M059J (cell line): ENCODE measurements at places on chromosomes 1 and 21.

DNA sequence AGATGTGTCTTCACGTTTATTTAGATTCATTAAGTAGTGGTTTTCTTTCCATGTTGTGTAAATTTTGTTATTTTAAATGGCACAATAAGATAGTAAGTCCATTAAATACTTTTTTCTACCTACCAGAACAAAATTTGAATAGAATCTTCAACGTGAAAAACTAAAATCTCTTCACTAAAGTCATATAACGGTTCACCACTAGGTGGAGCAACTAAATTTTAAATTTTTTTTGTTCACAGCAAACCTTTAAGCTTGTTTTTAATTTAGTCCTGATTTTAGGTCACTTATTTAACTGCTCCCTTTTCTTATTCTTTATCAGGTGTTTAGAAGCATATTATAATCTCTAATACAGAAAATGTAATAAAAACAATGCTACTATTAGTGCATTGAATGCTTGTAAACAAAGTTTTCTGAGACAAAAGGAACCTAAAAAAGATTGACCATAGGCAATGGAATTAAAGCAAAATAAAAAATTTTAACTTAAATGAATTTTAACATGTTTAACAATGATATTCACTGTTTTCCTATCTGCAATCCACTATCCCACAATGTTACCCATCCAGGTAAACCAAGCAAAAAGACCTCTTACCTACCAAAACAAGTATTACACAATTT is 28.3 kb upstream of the PKN2 start:
- DNase-seq: peak; percentile 45

- no peak for DNase-seq
These were observed 1038.9 kb downstream of the BRINP3 start for GRCh38 chr1:189438808-189439207.

DNA sequence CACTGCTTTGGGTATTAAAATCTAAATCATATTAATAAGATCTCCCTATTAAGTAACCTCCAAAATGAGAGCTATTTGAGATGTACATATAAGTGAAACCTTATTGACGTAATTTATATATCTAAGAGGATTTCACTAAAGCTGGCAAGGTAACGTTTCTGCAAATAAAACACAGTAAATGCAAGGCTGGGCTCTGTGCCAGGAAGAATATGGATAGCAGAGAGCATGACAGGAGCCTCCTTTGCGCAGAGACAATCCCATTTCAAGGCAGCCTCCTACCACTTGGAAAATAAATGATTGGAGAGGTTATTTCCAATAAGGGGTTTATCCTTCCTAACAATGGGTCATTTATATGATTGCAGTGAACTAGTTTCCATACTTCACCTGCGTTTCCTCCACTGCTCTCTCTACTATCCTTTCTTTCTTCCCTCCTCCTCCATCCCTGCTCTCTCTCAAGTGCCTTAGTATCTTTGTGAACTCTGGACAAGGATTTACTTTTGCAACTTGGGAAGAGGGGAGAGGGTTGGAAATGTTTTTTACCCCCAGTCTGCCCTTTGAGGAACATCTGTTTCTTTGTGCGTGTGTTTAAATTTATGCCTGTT is 3.0 kb upstream of the NFIA start:
- no peak for DNase-seq

DNA sequence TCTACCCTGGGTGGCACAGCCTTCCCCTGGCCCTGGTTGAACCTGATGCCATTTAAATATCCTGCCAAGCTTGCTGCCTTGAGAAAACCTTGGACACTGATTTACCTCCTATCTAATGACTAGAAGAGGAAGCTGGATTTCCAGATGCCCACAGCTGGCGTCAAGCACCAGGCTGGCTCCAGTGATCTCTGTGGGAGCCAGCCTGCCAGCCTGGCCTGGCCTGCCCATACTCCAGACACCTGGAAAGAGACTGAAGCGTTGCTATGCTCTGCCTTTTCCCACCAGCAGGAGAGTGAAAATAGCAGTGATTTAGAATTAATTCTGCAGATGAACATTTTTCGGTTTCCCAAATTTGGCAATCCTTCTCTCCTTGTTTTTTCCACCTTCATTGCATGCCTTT is 11.5 kb upstream of the EIF4G3 start:
- DNase-seq: no peak

DNA sequence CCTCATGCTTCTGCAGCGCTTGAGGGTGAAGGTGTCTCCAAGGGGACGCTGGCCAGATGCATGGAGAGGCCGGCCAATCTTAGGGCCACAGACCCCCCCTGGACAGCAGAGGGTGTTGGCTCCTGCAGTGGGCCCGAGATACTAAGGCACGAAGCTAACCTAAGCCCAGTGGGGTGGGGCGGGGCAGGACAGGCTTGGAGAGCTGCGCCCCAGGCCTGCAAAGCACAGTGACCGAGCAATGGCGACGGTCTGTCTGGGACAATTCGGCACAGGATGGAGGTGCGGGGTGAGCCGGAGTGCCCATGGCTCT is 1.3 kb downstream of the FNDC10 start:
- DNase-seq: no peak

DNA sequence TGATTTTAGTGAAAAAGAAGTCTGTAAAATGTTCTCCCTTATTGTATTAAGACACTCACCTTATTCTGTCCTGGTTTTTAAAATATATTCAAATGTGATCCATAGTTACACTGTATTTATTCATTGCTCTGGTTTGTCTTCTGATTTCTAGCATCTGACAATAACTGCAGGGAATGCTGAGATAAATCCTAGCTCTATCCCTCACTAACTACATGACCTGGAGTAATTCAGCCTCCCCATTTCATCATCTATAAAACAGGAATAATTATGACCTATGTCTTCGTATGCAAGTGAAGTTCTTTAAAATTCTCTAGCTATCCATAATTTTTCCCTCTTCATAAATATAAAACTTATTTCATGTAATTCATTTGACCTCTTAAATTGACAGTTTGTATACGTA is 104.0 kb upstream of the ESRRG start:
- no peak for DNase-seq
